ENCODE measurements at places on chromosomes 5 and 9. TPM values are rescaled to one million over a fixed set of nuclear protein-coding genes. Genes with fewer than 3 reads are reported as not detected.
A peak's percentile ranks its signal among the peaks of the same experiment; 100 is the strongest.

Gene WHRN
- total RNA-seq = 11.9 TPM

- no peaks in the 10 kb centered on the region for H3K27me3 ChIP-seq
- no peaks in the 10 kb centered on the region for H3K36me3 ChIP-seq
- H3K4me3 ChIP-seq = no peak overlapping the region
- H3K27ac ChIP-seq = no peak overlapping the region
- peaks cover 2% of the 10 kb centered on the region for H3K4me1 ChIP-seq
- no peak for DNase-seq
Measured at GRCh38 chr9:92402826-92403745, 1.3 kb downstream of the OGN start.

- DNase-seq = no peak
- H3K27ac ChIP-seq = no peak overlapping the region
- no peak overlapping the region for H3K4me3 ChIP-seq
- H3K36me3 ChIP-seq = peaks cover 26% of the 10 kb centered on the region
Measured at GRCh38 chr9:94798201-94798600, 71.7 kb downstream of the AOPEP start.

DNA sequence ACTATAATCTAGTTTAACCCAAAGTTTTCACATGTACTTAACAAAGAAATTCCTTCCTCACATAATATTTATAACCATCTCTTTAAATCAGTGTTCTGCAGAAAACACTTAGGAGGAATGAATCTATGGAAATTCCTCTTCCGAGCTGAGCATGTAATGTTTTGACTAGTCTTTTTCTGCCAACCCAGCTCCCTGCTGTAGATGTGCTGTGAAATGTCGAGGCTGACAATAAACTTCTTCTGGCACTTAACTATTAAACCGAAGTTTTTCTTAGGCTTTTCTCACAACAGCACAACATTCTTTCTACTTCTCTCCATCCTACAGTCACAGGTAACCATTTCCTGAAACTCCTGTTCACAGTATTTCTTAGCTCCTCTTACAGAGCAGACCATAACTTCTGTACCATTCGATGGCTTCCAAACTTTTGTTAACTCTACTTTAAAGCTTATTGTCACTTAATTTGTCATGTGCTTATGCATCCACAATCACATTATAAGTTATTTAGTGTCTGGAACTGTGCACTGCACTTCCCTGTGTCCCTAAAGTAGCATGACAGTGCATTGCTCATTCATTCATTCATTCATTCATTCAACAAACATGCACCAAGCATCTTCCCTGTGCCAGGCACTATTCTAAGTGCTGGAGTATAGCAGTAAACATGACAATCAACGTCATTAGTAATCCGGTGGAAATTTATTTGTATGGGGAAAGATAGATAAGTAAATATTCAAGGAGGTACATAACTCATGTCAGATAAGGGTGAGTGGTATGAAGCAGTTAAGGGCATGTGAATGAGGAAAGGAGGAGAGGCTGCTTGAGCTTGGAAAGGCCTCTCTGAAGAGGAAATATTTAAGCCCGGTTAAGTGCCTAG lies 54.6 kb downstream of the TSSK1B start:
- peaks cover 8% of the 10 kb centered on the region for H3K4me1 ChIP-seq
- no peak for DNase-seq
- H3K36me3 ChIP-seq = peaks cover under 1% of the 10 kb centered on the region

GRCh38 chr5:149638136-149638535 lies 56.8 kb downstream of the ARHGEF37 start:
- no peak overlapping the region for H3K4me3 ChIP-seq
- no peak for DNase-seq
- H3K36me3 ChIP-seq = no peaks in the 10 kb centered on the region
- H3K27me3 ChIP-seq = peaks cover 6% of the 10 kb centered on the region

DNA sequence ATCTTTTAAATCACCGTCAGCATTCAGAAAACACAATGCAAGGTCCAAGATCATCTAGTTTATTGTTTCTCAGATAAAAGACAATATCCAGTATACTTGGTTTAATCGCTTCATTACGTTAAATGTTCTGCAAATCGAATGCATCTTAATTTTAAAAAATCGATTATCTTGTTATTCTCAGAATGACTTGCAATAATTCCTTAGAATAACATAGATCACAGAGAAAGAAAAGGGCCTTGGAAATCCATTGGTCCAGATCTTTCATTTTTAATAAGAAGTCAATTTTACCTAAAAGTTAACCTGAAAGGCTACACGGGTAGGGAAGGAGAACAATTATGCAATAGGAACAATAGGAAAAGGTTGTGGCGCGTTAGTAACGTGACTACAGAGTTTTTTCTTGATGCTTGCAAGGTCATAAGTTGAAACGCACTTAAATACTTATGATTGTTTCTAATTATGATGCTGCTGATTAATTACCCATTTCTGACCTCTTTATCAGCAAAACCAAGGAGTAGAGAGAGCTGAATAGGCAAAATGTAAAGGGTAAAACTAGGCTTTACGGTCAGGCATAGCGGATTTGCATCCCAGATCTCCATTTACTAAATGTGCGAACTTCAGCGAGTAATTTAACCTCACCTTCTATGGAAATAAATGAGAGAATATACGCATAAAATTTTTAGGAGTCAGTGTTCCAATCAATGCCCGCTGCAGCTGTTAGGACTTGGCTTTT lies 769 bp upstream of the LYRM7 start:
- no peaks in the 10 kb centered on the region for H3K36me3 ChIP-seq
- H3K4me1 ChIP-seq = peaks cover 11% of the 10 kb centered on the region
- H3K27me3 ChIP-seq = no peaks in the 10 kb centered on the region
- H3K4me3 ChIP-seq = peak overlapping the region; percentile 93

Measured in progenitor cell of endocrine pancreas (in vitro differentiated cells).